Left ventricle myocardium inferior (tissue), 1 donor: ENCODE measurements at places on chromosomes 13 and 19.

DNA sequence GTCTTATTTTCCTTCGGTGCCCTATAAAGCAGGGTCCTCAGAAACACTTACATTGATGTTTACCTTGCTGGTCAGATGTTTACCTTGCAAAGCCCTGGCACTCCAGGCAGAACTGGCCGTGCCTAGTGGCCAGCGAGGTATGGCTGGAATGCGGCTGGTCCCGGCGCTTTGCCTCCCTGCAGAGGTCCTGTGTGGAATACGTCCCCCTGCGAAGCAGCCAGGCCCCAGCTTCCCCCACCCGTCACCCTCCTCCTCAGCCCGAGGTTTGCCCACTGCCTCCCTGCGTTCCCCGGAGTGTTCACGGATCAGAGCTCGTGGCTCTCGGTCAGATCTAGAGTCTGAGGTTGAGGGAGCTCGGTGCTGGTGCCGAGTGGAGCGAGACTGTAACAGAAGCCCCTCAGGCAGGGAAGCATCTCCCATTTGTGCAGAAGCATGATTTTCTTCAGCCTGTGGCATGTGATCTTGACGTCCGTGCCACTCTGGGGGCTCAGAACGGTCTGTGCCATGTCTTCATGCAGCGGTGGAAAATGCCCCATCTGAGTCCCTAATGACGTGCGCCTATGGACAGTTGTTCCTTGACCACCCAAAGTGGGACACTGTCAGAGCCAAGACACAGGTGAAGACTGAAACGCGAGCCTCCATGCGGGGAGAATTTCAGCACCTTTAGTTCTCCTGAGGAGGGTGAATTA lies 54.8 kb upstream of the SOX1 start:
- DNase-seq: no peak

DNA sequence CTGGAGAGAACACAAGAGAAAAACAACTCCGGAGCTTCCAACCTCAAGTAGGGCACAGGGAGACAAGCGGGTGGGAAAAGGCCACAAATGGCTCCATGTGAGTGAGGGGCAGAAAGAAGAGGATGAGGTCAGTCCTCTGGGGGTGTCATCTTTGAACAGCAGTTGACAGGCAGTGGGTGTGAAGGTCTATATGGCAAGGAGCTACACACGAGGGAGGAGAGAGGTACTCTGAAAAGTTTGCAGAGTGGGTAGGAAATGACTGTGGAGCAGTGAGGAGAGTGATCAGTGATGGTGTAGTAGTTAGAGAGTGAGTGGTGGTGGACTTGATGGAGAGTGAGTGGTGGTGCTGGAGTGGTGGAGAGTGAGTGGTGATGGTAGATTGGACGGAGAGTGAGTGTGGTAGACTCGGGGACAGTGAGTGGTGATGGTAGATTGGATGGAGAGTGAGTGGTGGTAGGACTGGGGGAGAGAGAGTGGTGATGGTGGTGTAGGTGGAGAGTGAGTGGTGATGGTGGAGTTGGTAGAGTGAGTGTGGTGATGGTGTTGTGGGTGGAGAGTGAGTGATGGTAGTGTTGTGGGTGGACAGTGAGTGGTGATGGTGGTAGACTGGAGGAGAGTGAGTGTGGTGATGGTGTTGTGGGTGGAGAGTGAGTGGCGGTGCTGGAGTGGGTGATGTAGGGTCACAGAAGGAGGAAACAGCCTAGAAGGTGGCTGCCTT lies 4.0 kb downstream of the TFDP1 start:
- no peak for DNase-seq

DNA sequence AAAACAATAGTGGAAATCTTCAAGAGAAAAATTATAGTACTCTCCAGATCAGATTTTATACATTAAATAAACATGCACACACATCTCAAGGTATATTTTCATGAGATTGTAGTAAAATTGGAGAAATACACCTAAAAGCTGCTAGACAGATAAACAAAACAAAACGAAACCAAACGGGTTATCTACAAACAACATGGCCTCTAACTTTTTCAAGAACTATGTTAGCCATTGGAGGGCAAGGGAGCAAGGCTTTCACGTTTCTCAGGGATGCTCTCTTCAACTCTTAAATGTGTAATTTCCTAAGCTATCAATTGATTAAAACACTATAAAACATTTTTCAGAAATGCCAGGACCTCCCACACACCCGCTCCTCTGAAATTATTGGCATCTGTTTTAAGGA lies 1262.4 kb upstream of the PCDH20 start:
- no peak for DNase-seq

GRCh38 chr19:29946645-29947044 lies 4.6 kb downstream of the URI1 start:
- no peak for DNase-seq

DNA sequence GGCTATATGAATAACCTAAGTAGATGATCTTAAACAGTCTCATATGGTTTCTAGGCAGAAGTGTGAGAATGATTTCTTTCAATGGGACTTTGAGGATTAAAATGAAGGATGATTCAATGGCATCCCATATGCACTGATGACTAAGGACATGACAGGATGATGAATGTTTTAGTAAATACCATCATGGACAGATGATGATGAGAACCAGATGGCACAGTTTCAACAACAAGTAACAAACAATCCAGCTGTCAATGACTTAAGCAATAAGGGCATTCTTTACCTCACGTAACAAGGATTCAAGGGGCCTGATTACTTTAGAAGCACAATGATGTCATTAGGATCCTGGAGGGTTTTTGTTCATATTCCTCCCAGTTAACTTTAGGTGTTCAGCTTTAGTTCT lies 2678.4 kb downstream of the PCDH9 start:
- no peak for DNase-seq

DNA sequence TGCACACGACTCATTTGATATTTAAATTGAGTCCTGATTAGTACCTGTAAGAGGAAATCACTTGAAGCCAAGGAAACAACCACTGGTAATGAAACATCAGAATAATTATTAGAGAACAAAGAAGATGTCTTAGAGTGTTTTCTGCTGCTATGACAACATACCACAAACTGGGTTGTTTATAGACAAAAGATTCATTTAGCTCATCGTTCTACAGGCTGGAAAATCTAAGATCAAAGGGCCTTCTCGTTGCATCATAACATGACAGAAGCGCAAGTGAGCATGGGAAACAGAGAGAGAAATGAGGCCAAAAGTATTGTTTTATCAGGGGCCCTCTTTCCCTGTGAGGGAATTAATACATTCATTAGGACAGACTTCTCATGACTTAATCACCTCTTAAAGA lies 1024.0 kb upstream of the PCDH9 start:
- no peak for DNase-seq

GRCh38 chr13:110225609-110226574 lies 81.1 kb downstream of the COL4A1 start:
- DNase-seq: no peak

DNA sequence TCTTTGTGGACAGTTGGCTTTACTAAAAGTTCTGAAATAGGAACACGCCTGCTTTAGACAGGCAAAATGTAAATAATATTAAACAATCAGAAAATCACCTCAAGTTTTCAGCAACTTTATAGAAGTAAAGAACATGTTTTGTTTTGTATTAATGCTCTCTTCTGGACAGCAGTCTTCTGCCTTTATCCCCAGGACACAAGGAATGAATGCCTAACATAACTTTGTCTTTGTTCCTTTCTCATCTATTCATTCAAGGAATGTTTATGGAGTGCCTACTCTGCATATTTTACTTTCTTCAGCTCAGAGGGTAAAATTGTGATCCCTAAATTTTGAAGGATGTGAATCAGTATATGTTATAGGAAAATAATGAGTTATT lies 325.4 kb downstream of the FOXO1 start:
- no peak for DNase-seq
